ENCODE measurements at places on chromosomes 12 and 14.
A peak's percentile ranks its signal among the peaks of the same experiment; 100 is the strongest.

DNA sequence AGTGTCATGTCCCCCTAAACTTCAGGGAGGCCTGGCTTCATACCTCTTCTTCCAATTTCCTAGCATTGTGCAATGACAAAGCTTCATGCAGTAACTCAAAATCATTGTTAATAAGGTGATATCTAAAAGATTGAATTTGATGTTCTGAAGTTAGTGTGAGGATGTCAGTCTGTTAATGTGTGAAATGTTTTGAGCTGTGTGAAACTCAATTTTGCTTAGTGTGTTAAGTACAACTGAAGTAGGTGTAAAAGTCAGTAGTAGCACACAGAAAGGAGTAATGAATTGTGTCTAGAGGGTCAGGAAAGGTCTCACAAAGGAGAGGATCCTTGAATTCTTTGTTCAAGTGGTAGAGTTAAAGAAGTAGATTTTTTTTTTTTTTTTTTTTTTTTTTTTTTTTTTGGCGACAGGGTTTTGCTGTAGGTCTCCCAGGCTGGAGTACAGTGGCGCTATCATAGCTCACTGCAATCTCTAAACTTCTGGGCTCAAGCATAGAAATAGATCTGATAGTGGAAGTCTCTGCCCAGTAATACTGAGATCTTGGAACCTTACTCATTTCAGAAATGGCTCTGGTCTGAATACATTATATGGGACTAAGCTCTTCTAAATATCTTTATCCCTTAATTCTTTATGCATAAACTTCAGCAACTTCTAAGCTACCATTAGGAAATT, 63.9 kb downstream of the FUT8 start:
- DNase-seq = peak; percentile 27

- no peak for DNase-seq
Observed at GRCh38 chr12:50685641-50686040, 78.3 kb upstream of the ATF1 start.

- DNase-seq = no peak
Observed at GRCh38 chr14:84273181-84273580, 1256.8 kb upstream of the FLRT2 start.

DNA sequence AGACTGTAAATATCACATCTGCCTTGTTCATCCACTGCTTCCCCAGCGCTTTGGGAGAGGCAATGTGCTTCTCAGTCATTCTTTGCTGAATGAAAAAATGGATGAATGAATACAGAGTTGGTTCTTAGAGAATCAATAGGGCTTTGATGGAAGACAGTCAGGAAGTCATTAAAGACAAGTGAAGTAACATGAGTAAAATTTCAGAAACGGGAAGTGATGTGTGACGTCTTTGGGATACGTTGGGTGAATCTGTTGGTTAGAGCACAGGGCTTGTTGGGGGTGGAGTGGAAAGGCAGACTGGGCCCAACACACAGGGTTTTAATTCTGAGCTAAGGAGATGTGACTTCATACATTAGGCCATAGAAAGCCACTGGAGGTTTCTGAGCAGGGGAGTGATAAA, 39.0 kb upstream of the NRXN3 start:
- DNase-seq = no peak

GRCh38 chr14:73235531-73236155, 1.7 kb upstream of the PAPLN start:
- DNase-seq = no peak

- DNase-seq = no peak
Observed at GRCh38 chr14:104678901-104679705, 10.3 kb upstream of the INF2 start.

GRCh38 chr12:57524814-57525614, 2.4 kb downstream of the MBD6 start:
- DNase-seq = no peak

DNA sequence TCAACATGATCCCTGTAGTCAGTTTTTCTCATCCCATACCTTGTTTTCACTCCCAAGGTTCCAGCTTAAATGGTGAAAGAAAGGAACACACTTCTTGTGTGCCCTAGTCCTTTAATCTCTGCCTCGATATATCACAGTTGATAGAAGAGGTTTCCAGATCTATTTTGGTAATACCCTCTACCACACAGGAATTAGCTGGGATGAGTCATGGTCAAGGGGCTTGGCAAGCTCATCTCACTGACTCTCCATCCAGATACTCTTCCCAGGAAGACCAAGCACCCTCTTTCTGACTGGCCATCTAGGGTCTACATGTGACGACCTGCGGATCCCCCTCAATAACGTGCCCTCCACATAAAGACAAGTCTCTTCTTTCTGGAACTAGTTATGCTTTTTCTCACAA, 277.9 kb downstream of the ITPR2 start:
- no peak for DNase-seq

DNA sequence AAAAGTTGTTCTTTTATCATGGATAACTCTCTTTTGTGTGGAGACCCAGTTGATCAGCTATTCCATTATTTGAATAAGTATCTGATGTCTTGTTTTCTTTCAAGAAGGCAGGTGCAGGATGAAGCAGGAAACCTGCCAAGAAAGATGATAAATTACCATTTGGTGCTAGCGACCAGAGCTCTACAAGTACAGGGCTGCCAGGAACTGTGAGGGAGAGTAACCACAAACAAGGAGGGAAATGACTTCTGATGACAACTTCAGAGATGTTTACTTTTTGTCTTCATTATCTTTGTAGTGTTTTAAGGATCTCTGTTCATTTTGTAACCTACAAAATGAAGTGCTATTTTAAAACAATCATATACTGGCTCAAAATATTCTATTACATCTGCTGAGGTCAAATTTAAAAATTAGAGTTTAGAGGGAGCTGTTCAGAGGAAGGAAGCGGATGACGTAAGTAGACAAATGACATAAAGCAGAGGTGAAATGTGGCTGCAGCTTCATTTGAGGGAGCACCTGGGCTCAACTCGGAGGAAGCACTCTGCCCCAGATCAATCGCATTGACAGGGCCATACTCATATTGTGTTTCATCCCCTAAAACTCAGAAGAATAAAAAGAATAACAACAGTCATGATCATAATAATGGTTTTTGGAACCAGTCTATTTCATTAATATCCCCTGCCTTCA, 226.8 kb downstream of the C12orf42 start:
- peak; percentile 9 for DNase-seq

Measured in activated CD4-positive, alpha-beta memory T cell treated with anti-CD3 and anti-CD28 coated beads for 36 hours (primary cell).